ENCODE measurements at places on chromosomes 6 and 20.

GRCh38 chr6:158751921-158752320 lies 67.2 kb downstream of the EZR start:
- no peak for DNase-seq

DNA sequence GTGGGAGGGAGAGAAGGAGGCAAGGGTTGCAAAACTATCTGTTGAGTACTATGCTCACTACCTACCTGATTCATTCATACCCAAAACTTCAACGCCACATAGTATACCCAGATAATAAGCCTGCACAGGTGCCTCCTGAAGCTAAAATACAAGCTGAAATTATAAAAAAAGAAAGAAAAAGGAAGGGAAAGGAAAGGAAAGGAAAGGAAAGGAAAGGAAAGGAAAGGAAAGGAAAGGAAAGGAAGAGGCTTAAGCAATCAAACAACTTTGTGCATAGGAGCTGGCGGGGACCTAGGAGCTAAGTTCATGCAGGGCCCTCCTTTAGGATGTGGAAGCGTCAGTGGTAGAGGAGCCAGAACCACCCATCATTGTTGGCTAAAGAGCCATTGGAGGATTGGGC lies 108.9 kb upstream of the SYNDIG1 start:
- no peak for DNase-seq

DNA sequence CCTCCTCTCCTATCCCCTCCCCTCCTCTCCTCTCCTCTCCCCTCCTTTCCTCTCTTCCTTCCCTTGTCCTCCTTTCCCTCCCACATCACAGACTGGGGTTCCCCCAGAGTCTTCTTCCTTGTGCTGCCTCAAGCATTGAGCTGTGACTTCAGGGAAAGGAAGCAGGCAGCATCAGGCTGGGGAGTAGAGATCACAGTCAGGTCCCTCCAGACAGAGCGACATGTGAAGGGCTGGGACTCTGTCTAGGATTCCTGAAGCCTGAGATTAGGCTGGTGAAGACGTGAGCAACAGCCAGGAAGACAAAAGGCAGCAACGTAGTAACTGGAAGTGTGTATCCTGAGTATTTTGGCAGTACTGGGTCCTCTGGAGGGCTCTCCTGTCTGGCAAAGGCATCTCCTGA lies 265.4 kb upstream of the SUPT3H start:
- no peak for DNase-seq

DNA sequence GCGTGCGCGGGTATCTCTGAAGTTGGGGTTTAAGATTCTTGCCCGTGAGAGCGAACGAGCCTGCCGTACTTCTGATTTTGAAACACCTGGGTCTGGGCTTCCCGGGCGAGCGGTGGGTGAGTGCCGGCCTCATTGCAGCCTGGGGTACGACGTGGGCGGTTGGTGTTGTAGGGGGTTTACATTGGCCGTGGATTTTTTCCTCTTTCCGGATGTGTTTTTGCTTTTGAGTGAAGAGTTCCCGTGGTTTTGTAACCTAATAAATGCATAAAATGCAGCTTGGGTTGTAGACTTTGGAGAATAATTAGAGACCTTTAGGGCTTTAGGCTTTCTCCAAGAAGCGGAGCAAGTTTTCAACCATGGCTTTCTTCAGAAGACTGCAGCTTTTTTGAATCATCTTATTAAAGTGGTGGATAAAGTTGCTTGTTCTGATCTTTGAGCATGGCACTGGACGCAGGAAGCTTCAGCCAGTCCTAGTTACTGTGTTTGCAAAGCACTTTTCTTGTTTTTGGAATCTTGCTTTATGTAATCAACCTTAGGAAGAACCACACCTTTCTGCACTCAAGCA lies 314 bp downstream of the FARS2 start:
- DNase-seq, result no peak

- no peak for DNase-seq
Measured at GRCh38 chr20:24783631-24784492, 165.2 kb upstream of the CST7 start.

DNA sequence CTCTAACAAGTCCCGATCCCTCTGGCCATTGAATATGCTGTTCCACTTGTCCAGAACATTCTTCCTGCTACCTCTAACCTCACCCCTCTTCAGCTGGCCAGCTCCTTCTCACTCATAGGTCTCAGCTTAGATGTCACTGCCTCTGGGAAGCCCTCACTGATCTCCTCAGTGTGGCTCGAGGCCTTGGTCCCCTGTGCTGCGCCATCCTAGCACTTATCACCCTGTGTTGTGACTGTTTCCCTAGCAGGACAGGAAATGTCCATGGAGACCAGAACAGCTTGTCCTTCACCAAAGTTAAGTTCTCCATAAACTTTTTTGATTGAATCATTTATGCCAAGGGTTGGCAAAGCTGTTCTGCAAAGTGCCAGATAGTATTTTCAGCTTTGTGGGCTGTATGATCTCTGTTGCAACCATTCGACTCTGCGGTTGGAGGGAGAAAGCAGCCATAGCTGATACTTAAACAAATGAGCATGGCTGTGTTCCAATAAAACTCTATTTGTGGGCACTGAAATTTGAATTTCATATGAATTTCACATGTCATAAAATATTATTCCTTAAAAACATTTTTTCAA lies 6.5 kb upstream of the BNIP5 start:
- no peak for DNase-seq

- DNase-seq, result peak; percentile 10
Measured at GRCh38 chr6:146200176-146200575, 171.3 kb downstream of the GRM1 start.

- DNase-seq, result no peak
Measured at GRCh38 chr6:122008101-122008999, 391.1 kb upstream of the HSF2 start.

DNA sequence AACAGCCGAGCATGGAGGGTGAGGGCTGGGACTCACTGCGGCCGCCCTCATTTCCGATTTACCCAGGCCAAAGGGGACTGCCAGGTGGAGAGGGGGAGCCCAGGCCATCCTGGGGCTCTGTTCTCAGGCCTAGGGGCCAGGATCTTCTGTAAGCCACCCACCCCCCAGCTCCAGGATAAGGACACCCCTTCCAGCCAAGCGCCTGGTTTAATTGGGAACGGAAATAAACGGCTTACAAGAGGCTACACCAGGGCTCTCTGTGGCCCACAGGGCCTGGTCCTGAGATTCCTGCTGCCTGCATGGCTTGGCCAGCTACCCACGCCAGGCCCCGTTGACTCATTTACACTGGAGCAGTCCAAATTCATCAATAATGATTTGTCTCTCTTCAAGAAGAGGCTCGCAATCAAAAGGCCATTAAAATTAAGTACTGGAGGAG lies 68.1 kb upstream of the TOP1 start:
- DNase-seq, result no peak

- no peak for DNase-seq
Measured at GRCh38 chr6:64792534-64792933, 914.5 kb downstream of the EYS start.

Data from SJCRH30 (cell line).